ENCODE measurements at places on chromosomes 3 and 15. TPM values are rescaled to one million over a fixed set of nuclear protein-coding genes. Genes with fewer than 3 reads are reported as not detected.
A peak's percentile ranks its signal among the peaks of the same experiment; 100 is the strongest.

DNA sequence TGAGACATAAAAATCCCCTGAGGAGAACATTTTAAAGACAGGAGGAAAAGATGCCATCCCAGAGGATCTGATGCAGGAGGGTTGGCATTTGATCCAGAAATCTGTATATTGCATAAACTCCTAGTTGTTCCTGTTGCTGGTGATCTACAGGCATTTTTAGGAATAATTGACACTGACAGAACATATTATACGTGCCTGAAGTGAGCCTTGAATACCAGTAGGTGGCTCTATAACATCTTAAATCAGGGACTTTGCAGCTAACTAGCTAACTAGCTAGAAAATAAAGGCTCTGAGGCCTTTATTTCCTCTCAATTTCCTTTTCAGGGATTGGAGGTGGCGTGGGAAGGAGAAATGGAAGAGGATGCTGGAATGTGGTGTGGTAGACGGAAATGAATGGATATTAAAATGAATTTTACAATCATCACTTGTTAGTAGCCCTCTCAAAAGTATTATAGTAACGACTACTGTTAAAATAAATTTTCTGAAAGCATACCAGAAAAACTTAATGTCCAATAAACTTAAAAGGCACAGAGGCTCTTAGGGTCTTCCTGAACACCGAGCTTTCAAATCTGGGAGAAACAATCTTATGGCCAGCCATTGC, 73.8 kb upstream of the ZBED2 start:
- peak; percentile 79 for DNase-seq

GRCh38 chr3:36312351-36312750, 68.0 kb upstream of the STAC start:
- peak; percentile 3 for DNase-seq

The CHST13 gene
- total RNA-seq = not detected

The CD47 gene
- total RNA-seq = 93.7 TPM

Data from RPMI7951 (cell line).